ENCODE measurements at places on chromosomes 4 and X.

DNA sequence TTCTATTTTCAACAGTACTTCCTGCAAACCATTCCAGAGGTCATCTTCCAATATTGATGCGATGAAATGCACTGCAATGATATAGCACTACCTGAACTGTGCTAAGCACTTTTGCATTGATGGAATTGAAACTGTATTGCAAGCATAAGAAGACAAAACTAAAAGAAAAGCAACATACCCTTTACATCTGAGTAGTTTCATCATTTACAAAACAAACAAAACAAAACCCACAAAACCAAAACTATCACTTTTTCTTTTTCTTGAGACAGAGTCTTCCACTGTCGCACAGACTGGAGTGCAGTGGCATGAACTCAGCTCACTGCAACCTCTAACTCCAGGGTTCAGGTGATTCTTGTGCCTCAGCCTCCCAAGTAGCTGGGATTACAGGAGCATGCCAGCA is 120.1 kb upstream of the NAP1L5 start:
- no peak for DNase-seq

DNA sequence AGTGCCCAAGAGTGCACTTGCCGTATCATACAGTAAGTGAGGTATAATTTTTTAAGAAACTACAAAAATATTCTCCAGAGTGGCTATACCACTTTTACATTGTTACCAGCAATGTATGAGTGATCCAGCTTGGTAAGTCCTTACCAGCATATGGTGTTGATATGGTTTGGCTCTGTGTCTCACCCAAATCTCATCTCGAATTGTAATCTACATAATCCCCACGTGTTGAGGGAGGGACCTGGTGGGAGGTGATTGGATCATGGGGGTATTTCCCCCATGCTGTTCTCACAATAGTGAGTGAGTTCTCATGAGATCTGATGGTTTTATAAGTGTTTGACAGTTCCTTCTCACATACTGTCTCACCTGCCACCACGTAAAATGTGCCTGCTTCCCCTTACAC is 44.8 kb downstream of the RBMX start:
- DNase-seq = no peak

DNA sequence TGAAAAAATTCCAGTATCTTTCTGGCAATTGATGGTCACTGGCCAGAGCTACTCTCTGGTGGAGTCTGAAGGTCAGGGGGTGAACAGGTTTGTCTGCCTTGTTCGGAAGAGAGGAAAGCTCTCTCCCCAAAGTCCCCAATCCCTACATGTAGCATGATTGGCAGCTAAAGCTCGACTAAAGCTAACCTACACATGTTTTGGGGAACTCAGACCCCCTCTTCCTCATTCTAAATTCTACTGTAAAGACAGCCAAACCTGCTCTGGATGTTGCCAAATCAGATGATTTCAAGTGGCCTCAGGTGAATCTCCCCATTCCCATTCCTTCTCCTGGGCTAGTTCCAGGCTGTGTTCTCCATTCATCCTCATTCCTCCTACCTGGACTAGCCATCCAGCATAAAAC is 84.1 kb downstream of the MSN start:
- no peak for DNase-seq

- DNase-seq = no peak
Measured at GRCh38 chrX:15864023-15864422, 9.4 kb upstream of the AP1S2 start.

DNA sequence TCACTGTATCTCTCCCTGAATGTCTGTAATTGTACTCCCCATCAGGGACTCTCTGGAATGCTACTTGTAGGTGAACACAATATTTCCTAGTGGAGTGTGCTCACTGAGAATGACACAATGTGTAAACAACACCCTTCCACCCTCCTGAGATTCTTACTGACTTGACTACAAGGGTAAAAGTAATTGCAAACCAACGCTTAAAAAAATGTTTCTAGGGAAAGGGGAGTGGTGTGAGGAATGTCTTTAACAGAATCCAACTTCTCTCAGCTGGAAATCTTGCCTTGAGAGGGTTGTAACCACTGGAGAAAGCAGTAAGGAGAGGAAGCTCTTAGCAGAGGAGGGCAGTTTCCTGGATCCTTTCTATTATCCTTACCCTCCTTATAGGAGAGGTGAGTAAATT is 5.1 kb upstream of the RAPGEF2 start:
- no peak for DNase-seq

DNA sequence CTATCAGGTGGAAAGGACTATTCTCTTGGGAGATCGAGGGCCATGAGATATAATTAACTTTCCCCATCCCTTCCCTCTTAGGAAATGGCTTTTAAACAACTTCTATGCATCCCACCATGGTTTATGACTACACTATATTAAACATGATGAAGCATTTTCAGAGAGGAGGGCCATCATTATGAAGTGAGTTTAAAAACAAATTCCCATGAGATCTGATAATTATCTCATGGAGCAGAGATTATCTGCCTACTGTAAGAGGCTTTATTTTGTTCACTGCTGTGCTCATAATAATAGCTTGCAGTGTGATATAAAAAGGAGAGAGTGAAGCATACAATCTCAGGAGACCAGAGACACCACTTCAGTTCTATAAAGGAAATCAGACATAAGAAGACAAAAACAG is 330.5 kb upstream of the ZFP42 start:
- no peak for DNase-seq

DNA sequence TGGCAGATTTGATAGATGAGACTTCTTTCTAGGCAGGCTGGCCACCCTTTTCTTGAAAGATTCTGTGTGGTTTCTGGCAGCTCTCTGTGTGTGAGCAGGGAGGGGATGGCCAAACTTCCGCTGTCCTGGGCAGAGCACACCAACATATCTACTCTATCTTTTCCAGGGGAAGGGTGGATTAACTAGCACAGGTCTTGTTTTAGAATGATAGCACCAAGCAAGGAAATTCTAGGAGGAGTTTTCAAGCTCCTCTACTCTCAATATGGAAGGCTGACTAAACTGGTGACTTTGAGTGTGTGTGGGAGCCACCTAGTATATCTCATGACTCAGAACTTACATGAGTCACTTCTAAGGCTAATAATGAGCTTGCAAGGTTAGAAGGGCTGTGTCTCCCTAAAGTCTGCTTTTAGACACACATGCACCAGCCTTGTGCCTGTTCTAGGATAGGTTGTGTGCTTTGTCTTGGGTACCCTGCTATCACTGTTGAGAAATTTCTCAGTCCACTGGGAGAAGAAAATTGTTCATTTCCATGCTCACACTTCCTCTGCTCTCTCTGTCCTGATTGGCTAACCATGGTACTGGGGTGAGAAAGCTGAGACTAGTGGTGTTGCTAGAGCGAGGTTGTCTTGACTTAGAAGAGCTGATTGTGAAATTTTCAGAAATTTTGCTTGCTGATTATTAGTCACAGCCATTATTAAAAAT is 72.9 kb downstream of the YIPF6 start:
- DNase-seq = no peak

DNA sequence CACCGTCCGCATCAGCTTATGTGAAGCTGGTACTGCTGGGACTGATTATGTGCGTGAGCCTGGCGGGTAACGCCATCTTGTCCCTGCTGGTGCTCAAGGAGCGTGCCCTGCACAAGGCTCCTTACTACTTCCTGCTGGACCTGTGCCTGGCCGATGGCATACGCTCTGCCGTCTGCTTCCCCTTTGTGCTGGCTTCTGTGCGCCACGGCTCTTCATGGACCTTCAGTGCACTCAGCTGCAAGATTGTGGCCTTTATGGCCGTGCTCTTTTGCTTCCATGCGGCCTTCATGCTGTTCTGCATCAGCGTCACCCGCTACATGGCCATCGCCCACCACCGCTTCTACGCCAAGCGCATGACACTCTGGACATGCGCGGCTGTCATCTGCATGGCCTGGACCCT is 5.5 kb upstream of the TSPYL2 start:
- no peak for DNase-seq

DNA sequence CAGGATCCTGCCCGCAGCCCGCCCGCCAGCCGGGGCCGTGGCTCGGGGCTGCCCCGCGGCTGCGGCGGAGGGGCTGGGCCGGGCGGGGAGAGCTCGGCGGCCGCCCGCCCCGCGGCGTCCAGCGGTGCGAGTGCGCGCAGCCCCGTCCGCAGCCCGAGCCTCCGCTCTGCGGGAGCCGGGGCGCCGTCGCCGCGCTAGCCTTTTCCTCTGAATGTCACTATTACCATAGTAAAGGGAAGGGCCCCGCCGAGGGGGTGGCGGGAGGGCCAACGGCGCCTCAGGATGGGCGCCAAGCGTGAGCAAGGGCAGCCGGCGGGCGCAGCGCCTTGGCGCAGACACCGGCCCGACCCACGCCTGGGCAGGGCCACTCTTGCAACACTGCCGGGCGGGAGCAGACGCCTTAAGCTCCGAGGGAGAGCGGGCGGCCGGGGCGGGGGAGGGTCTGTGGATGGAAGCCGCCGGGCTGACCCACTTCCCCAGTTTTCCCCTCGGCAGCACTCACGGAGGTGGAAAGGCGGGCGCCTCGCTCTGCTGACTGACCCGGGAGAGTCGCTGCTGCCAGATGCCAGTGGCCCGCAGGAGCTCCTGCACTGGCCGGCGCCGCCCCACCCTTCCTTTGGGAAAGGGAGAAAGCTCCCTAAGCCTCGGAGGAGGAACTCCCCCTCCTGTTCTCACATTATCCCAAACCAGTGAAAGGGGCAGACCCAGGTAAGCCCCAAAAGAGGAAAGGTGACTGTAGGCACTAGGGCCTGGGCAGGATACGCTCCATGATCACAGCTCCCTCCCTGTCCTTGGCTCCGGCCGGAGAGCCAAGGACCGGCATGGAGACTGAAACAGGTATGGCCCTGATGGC is 329.4 kb downstream of the HNRNPD start:
- DNase-seq = peak; percentile 5

- no peak for DNase-seq
Measured at GRCh38 chr4:158845311-158846041, 76.7 kb downstream of the FNIP2 start.

DNA sequence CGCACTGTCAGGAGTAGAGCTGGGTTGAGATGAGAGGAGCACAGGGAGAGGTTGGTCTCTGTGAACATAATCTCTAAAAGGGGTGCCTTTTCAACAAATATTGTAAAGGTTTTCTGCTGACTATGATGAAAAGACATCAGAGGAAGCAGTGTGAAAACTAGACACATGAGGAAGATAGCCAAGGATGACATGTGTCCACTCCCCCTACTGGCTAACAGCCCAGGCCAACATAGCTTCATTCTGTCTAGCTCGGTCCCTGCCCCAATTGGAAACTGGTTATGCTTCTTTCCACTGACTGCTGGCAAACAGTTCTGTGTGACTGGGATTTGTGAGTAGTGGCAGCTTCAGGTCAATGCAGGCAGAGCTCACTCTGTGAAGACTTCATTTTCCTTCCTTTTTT is 115.4 kb upstream of the ESX1 start:
- no peak for DNase-seq

DNA sequence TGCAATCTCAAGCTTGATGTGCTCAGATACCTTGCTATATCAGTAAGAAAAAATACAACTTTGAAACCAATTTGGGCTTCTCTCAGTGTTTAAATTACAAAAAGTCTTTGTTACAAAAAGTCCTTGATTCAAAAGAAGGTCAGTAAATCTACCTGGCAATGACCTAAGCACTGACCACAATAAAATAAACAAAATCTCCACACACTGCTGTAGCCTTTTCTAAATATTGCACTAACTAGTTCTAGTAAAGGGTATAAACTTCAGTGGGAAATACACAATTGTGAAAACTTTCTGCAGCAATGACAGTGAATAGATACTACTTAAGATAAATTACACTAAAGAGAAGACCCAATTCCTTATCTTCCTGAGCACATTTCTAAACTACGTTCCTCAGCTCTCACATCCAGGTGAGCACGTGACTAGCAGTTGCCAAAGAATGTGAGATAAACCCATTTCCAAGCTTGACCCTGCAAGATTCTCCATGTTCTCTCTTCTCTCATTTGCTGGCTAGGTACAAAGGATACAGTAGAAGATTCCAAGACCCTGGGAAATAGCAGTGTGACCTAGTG is 81.4 kb upstream of the GPR34 start:
- no peak for DNase-seq

GRCh38 chrX:22313766-22314165 is 41.1 kb downstream of the CBLL2 start:
- no peak for DNase-seq

DNA sequence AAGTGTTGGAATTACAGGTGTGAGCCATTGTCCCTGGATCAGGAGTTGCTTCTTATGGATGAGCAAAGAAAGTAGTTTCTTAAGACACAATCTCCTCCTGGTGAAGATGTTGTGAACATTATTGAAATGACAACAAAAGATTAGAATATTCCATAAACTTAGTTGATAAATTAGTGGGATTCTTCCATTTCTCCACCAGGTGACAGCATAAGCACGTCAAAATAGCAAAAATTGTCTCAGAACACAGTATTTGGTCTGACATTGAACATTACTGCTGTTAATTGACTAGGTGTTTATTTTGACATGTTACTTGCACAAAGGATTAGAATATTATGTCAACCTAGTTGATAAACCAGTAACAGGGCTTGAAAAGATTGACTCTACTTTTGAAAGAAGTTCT is 21.6 kb downstream of the CLDN34 start:
- no peak for DNase-seq

DNA sequence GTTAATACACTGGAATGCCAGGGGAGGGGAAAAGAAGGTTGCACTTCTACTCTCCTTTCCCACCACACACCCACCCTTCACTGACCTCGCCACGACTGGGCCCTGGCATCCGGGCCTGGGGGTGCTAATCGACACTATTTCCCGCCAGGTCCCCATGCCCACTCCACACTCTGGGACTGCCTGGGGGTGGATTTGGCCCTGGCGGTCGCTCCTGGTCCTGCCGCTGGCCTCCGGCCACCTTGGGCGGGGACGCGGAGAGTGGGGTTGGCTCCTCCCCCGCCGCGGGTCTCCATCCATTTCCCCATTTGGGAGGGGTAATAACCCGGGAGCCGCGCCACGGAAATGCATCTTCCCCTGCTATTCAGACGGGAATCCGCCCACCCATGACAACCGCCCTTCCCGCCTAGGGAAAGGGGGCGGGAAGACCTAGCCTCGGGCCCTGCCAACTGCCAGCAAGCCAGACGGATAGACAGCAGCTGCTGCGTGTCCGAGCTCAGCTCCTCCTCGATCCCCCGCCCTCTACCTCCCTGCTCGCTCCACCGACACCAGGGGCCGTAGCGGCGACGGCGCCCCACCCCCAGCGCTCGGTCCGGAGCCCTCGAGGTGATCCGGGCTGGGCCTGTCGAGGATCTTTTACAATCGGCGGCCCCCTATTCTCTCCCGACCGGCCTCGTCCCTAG is 78.1 kb downstream of the RLIM start:
- DNase-seq = peak; percentile 4

GRCh38 chrX:74492720-74493201 is 71.5 kb downstream of the SLC16A2 start:
- no peak for DNase-seq

DNA sequence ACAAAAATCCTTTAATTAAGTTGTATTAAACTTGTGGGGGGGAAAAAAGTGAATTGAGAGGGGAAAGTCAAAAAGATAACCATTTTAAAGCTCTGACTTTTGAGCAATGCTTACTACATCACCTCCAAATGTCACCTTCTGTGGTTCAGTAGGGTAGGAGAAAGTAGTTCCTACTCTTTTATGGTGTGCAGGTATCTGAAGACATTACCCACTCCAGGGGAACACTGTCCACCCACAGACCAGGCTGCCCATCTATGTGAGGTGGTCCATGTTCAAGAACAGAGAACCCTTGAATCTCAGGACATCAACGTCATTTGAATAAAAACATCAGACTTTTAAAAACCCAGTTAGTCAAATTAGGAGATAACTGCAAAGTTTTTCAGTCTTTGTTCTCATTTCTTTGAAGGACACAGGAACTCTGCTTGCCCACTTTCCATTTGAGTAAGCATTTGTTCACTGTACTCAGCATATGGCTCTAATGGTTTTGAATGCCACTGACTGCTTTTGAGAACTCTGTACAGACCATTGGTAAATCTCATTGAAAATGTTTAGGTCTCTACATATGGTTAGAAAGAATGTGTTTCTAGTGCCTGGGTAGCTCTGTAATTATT is 18.4 kb downstream of the NMU start:
- DNase-seq = no peak

Data from SHP77 treated with DMSO at 0.1 percent for 48 hours (cell line).